Bronchus fibroblast of lung (primary cell): ENCODE measurements at places on chromosomes 13 and 19. TPM values are rescaled to one million over a fixed set of nuclear protein-coding genes. Genes with fewer than 3 reads are reported as not detected.

The ZNF723 gene
- not detected in 2 replicates for total RNA-seq

The CEACAM8 gene
- not detected in 2 replicates for total RNA-seq

The TMEM145 gene
- total RNA-seq = 0.17 TPM in 1 of 2 replicates, not detected in the other

The GPATCH1 gene
- total RNA-seq = 3.7 TPM in 2 replicates

The CEACAM6 gene
- total RNA-seq = not detected in 2 replicates

The HIPK4 gene
- under 0.01 and 0.15 TPM in 2 replicates for total RNA-seq

The NUFIP1 gene
- 3.9 and 4.5 TPM in 2 replicates for total RNA-seq

The CCNA1 gene
- 1.0 TPM in 2 replicates for total RNA-seq

The MAP3K10 gene
- 4.9 and 5.1 TPM in 2 replicates for total RNA-seq

The CYP2S1 gene
- 1.3 and 4.5 TPM in 2 replicates for total RNA-seq

The CLEC17A gene
- total RNA-seq = not detected in 2 replicates

The FAM83E gene
- 0.45 and 0.50 TPM in 2 replicates for total RNA-seq
